Activated T-cell treated with anti-CD3 and anti-CD28 coated beads for 24 hours (primary cell): ENCODE measurements at places on chromosomes 11 and 22.
A peak's percentile ranks its signal among the peaks of the same experiment; 100 is the strongest.

DNA sequence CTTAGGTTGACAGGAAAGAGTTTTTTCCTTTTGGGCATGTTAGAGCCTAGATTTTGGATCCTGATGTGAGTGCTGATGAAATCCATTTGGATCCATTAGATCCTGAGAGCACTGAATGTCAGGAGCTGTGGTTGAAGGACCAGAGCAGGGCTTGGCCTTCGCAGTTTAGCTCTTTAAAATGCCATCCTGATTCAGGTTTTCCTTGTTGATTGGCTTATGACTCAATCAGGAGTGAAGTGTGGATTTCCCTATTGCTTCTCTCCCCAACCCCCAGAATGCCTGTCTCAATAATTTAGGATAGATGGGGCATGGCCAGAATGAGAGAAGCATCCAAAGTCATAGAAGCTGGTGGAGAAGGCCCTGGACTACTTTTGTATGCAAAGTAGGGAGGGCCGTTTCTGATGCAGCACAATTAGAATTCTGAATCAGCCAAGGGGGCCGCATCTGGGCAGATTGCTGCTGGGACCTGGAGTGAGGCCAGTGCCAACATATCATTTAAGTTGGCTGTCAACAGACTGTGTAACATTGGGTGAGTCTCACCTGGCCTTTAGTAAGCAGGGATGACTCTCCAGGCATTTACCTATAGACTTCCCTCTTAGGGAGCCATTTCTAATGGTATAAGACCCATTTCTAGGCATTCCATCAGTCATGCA, 80.5 kb downstream of the TEAD1 start:
- DNase-seq = no peak

GRCh38 chr11:78346799-78347198, 70.8 kb downstream of the GAB2 start:
- no peak for DNase-seq

GRCh38 chr22:44878483-44879300, 126.3 kb downstream of the ARHGAP8 start:
- no peak for DNase-seq

GRCh38 chr22:50656122-50657070, 16.2 kb upstream of the SHANK3 start:
- DNase-seq = no peak

GRCh38 chr11:2815762-2816496, 69.6 kb downstream of the CDKN1C start:
- DNase-seq = no peak

GRCh38 chr11:122523846-122524805, 131.4 kb upstream of the UBASH3B start:
- DNase-seq = no peak

DNA sequence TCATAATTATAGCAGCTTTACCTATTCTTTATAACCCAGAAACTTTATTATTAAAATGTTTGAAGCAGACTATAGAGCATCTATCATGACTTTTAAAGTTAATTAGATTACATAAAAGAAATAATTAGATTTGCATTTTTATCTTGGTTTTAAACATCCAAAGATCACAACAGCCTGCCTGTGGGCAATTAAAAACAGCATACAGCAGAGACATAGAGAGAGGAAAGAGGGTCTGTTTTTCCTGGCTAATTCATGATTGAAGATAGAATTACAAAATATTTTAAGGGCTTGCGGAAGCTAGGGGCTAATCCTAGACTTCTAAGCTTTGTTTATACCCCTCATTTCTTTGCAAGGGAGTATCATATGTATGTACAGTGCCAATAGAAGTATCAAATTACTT, 178.1 kb downstream of the SOX6 start:
- DNase-seq = no peak

GRCh38 chr11:44133335-44133946, 38.0 kb downstream of the EXT2 start:
- no peak for DNase-seq

GRCh38 chr22:17707526-17707925, 66.7 kb downstream of the BID start:
- DNase-seq = no peak

DNA sequence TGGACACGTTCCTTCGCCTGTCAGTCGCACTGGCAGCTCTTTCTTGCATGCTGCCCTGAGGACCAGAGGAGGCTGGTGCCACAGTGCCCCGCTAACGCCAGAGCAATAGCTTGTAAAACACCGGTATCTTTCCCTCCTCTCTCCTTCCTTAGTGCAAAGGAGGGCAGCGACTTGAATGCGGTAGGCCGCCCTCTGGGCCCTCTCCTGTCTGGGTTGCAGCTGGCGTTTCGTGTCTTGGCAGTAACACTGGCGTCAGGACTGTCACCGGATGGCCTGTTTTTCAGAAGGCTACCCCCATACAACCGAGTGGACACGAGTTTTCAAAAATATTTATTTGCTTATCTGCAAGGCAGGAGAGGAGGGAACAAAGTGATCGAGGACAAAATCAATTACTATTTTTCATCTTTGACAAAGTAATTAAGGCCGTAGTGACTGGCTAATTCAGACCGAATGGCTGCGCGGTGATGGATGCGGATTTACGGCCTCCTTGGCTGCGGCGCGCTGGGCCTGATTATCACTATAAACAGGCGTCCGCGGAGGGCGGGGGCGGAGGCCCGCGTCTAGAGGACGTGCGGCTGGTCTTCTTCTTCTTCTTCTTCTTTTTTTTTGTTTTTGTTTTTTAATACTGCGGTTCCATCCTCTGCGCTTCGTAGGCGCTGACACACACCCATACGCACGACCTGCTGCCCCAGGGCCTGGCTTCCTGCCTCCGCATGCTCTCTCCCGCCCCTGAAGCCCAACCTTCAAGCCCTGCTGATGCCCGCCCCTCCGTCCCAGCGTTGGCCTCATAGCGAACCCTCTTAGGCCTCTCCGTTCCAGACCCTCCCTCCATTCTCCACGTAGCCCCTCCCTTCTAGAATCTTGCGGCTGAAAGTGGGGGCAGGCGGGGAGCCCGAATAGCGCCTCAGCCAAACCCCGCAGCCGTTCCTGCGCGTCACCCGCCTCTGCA, 2.9 kb upstream of the SLC6A5 start:
- DNase-seq = no peak

DNA sequence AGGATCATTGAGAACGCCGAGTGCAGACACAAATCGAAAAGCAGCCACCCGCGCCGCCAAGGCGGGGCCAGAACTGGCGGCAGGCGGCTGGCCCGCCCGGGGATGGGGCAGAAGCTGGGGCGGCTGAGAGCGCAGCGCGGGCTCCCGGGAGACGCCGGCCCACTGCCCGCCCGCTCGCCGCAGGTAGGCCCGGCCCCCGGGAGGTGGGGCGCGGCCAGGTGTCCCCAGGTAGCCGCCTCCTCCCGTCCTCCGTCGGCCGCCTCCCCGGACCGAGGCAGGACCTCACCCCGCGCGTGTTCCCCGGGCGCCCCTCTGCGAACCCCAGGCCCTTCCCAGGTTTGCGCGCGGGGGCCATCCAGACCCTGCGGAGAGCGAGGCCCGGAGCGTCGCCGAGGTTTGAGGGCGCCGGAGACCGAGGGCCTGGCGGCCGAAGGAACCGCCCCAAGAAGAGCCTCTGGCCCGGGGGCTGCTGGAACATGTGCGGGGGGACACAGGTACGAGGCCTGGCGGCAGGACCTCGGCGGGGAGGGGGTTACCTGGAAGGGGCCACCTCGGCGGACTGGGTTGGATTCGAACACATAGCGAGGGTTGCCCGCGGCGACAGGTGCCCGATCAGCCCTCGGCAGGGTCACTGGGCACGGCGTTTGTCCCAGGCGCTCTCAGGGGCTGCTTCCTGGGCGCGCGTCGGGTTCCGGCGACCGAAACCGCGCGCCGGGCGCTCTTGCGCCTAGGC, at the start of gene PRRG4:
TSS of gene PRRG4 (plus strand) at position 248 of the 733 bp plus-strand sequence. CDS start 603 bp downstream, outside the sequence.
- peak; percentile 10 for DNase-seq

DNA sequence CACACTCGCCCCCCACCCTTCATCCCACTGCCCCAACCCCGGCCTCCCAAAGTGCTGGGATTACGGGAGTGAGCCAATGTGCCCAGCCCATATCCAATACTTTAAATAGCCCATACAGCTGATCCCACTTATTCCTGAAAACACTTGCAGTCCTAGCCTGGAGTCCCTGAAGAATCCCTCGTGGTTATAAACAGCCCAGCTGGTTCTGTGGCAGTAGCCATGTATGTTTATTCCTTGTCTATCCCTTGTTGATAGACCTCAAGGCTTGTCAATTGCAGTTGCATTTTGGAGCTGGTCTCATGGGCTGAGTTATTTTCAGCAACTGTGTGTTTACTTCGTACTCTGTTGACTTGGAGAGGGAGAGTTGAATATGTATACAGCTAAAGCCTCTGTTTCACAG, 21.5 kb upstream of the PAFAH1B2 start:
- DNase-seq = no peak

GRCh38 chr22:38250643-38251340, 22.0 kb downstream of the TMEM184B start:
- no peak for DNase-seq

DNA sequence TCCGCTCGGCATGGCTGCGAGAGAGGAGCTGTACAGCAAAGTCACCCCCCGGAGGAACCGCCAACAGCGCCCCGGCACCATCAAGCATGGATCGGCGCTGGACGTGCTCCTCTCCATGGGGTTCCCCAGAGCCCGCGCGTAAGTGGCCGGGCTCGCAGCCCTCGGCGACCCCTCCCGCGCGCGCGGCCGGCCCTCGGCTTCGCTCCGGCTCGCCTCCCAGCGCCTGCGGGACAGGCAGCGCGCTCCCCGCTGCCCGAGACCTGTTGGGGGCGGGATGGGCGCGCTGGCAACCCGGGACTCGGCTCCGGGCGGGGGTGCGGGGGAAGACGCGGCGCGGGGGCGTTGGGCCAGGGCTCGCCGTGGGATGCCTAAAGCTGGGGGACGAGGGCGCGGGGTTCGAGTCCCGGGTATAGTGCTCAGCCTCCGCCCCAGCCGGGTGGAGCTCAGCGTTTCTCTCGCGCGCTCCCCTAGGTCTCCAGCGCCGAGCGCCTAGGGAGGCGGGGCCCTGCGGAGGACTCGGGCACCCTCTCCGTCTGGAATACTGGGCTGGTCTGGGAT, 630 bp downstream of the UBASH3B start:
- DNase-seq = peak; percentile 38

- peak; percentile 32 for DNase-seq
Measured at GRCh38 chr22:46661221-46661851, 41.1 kb downstream of the GRAMD4 start.

DNA sequence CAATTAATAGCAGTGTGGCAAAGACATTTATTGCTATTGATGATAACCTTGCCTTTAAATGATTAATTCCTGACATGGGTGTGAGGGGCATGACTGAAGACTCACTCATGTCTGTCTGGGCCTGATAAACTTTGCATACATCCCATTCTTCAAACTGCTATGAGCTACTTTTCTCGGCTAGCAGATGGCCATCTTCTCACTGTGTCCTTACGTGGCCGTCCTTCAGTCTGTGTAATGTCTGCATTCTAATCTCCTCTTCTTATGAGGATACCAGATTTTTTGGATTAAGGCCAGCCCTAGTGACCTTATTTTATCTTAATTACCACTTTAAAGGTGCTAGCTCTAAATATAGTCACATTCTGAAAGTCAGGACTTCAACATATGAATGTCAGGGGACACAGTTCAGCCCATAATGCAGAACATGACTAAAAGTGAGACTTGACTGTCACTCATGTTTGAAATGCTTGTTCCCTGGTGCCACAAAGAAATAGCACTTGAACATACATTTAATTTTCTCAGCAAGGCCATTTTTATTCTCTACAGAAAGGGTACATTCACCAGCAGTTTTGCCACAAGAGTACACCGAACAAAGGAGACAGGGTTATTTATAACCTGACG, 32.3 kb downstream of the OR10A6 start:
- DNase-seq = no peak

DNA sequence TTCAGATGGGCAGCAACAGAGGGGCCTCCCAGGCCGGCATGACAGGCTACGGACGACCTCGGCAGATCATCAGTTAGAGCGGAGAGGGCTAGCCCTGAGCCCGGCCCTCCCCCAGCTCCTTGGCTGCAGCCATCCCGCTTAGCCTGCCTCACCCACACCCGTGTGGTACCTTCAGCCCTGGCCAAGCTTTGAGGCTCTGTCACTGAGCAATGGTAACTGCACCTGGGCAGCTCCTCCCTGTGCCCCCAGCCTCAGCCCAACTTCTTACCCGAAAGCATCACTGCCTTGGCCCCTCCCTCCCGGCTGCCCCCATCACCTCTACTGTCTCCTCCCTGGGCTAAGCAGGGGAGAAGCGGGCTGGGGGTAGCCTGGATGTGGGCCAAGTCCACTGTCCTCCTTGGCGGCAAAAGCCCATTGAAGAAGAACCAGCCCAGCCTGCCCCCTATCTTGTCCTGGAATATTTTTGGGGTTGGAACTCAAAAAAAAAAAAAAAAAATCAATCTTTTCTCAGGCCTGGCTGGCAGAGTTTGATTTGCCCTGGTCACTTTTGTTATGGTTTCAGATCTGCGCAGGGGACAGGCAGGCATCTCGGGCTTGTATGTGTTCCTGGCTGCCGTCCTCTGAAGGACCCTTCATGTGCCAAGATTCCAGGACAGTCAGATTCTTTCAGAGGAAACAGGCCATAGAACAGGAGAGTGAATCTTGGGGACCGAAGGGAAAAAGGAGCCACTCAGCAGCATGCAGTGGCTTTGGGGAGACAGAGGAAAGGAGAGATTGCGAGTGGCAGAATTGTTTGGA, 5.3 kb downstream of the TAGLN start:
- DNase-seq = no peak

GRCh38 chr11:118016104-118016503, 29.9 kb downstream of the IL10RA start:
- no peak for DNase-seq

- no peak for DNase-seq
Measured at GRCh38 chr11:77324508-77324907, 23.0 kb upstream of the GDPD4 start.
